B cell (primary cell): ENCODE measurements at places on chromosomes 4 and X. TPM values are rescaled to one million over a fixed set of nuclear protein-coding genes. Genes with fewer than 3 reads are reported as not detected.

DNA sequence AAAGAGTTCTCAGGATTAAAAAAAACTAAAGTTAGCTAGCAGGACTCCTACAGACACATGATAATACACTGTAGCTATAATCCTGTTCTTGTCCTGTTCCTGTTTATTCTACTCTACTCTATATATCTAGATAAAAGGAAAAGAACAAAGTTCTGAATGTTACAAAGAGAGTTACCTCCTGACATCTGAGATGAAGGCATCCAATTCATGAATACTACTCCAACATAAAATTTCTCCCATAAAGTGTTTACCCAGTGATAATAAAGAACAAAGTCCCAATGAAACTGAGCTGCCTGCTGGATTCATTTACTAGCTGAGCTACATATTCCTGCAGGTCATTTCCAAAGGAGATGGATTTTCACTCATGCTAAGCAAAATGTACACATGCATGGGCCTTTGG is 27.1 kb downstream of the SEPSECS start:
- H3K36me3 ChIP-seq: no peaks in the 10 kb centered on the region
- H3K27me3 ChIP-seq: no peaks in the 10 kb centered on the region
- no peak overlapping the region for H3K27ac ChIP-seq

DNA sequence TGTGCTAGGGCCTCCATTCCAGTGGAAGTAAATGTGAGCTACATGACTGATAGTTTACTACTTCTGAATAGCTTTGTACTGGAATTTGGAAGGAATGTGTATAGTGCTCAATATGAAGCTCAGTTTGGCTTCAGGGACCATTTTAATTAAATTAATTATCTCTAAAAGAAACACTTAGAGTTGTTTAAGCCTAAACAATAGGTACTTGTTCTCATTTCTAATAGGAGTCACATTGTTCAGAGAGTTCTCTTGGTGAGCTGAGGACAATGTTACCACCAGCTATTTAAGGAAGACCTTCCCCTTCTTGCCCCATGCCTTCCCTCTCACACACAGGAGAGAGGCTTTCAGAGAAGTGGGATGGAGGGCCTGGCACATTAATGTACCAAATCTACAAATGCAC is 78.3 kb downstream of the CHIC2 start:
- H3K4me1 ChIP-seq: no peaks in the 10 kb centered on the region
- H3K27ac ChIP-seq: no peak overlapping the region
- no peak for DNase-seq
- no peak overlapping the region for H3K4me3 ChIP-seq

DNA sequence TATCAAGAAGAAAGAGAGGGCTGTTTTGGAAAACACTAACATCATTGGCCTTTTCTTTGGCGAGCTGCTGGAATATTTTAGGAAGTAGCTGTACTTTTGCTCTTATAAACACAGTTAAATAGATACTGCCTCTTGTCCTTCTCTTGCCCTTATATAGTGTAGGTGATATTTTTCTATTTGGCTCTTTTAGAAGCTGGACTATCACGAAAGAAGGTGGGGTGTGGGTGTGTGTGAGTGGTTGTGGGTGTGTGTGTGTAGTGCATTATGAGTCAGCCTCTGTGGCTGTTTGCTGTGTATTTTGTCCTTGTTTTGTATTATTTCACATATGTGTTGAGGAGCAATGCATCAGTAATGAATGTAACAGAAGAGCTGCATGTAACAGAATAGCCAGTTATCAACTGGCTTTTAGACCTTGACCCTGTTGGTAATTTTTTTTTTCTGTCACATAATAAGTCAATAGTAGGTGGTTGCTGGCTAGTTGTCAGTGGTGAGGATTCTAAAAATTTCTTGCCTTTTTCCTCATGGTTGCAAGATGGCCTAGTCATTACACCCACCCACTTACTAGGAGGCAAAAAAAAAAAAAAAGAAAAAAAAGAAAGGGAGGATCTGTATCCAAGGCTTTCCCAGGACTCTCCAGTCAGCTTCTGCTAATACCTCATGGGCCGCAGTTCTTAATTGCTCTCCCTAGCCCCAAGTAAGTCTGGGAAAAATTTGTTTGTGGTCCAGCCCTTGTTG is 23.8 kb downstream of the ARHGAP10 start:
- H3K27ac ChIP-seq: no peak overlapping the region
- H3K4me3 ChIP-seq: no peak overlapping the region
- H3K27me3 ChIP-seq: no peaks in the 10 kb centered on the region
- no peak for DNase-seq
- no peaks in the 10 kb centered on the region for H3K4me1 ChIP-seq

DNA sequence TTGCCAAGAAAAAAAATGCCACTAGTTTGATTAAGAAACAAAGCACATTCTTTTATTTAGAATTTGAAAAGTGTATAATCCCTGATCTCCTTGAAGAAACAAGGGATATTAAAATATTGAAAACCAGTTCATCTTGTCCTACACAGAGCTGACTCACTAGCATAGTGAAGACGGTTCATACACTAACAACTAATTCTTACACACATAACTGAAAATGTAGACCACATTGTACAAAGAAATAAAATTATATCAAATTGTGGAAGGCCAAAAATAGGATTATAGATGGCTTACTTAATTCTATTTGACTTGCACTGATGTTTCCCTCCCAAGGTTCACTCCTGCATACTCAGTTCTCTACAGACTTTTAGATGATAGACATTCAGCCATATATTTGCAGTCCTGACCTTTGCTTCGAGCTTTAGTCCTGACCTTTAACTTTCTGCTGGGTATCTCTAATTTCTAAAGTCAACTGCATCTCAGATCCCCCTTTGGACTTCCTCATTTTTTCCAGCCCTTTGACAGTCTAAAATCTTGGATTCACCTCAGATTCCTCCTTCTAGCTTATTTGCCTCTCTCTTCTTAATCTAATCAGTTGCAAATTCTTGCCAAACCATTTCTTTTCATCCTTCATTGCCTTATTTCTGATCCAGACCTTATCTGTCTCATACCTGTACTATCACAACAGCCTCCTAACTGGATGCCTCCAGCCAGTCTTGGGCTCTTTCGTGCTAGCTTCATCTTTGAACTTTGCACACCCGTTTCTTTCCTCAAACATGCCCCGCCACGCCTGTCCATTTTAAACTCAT is 4.5 kb upstream of the WWC2 start:
- no peaks in the 10 kb centered on the region for H3K36me3 ChIP-seq
- H3K27ac ChIP-seq: no peak overlapping the region
- H3K4me1 ChIP-seq: peaks cover 13% of the 10 kb centered on the region
- no peak for DNase-seq
- peaks cover 5% of the 10 kb centered on the region for H3K27me3 ChIP-seq

The AP1S2 gene
- 33.9 and 37.8 TPM in 2 replicates for total RNA-seq
